IPS DF 19.7 (cell line): ENCODE measurements at places on chromosomes 3 and 15.

GRCh38 chr3:127492426-127492825 is 98.1 kb downstream of the TPRA1 start:
- DNase-seq, result no peak

DNA sequence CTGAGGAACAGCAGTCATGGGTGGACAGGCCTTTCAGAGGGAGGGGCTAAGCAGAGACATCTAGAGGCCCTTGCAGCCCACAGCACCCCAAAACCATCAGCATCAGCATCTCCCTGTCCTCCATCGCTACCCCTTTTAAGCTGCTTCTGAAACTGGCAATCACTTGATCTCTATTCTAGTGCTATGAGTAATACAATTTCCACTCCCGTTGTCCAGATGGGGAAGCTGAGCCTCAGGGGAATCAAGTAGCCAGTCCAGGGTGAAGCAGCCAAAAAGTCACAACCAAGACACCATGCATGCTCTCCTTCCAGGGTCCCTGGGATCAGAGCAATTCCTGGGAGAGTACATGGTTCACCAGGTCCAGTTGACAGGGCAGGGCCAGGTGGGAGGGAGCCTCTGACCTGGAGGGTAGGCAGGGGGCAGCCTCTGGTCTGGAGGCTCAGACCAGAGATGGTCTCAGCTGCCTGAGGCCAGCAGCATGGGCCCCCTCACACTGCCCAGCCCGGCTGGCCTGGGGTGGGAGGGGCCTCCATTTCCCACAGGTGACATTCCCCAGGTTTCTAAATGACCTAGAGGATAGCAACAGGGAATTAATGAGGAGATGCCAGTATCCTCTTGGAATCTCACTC is 30.0 kb downstream of the KLHL25 start:
- no peak for DNase-seq

DNA sequence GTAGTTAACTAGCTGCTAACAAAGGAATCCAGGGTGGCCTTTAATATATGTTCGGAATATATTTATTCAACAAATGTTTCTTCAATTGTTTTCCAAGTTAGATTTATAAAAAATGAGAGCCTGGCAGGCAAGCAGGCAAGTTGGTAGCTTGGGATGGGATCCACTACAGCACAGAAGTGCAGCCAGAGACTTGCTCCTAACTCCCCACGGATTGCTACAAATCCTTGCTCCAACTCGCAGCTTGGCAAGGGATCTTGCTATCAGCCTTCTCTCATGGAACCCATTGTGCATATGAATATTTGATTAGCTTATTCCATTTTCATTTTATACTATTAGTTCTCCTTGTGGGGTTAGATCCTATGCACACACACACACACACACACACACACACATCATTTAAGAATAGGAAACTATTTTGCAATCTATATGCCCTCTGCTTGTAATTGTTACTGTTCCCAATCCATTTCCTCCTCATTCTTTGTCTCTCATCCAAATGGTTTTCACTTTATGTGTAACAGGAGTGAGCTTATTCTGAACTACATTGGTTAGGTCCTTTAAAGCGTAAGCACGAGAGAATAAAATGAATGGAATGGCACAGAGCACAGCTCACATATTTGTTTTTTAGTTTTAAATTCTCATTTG is 505.6 kb downstream of the LPP start:
- DNase-seq, result no peak

GRCh38 chr3:70947579-70947978 is 635.1 kb upstream of the MDFIC2 start:
- DNase-seq, result no peak

DNA sequence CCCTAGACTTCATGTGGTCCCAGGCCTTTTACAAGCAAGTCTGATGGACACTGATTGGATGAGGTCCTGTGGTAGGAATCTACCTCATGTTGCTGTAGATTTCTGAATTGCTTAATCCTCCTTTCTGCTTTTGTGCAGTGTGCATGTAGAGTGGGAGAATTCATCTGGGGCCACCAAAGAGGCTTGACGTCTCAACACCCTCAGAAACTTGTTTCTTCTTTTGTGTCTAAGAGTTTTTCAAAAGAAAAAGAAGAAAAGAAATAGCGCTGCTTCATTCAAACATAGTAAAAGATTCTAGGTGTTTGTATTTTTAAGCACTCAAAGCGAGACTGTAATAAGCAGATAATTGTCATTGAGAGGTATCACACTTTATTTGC is 46.2 kb downstream of the NR1D2 start:
- no peak for DNase-seq

- DNase-seq, result no peak
Measured at GRCh38 chr15:90062462-90062932, 39.8 kb downstream of the IDH2 start.

GRCh38 chr3:38644016-38644661 is 5.3 kb downstream of the SCN5A start:
- no peak for DNase-seq

DNA sequence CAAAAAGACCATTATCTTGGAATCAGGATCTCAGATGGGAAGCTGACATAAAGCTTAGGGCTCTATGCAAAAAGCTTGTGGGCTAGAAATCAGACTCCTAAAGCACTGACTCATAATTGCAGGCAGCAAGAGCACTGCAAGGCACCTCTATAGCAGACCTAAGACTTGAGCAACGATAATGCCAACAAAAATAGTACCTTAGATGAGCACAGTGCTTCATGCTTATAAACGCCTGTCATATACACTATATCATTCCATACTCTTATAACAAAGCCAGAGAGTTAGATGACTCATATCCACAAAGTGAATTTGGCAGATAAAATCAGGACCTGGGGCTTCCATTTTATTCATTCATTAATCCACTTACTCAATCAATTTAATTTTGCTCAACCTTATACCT is 560.8 kb downstream of the MCTP2 start:
- DNase-seq, result no peak

DNA sequence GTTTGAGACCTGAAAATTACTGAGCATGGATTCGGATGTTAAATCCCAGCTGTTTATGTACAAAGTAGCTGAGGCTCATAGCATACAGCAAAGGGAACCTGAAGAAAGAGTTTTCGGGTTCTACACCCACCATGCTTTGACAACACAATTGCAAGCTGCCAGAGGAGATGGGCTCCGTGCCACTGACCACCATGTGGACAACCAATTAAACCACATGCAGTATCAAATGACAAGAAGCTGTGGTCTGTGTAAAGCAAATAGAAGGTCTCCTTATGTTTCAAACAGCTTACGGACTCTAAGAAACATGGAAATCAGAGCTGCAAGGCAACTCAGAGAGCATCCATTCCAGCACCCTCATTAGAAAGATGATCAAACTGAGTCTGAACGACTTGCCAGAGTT is 12.9 kb downstream of the GABRB3 start:
- DNase-seq, result no peak

- DNase-seq, result no peak
Measured at GRCh38 chr3:161035711-161036110, 69.4 kb downstream of the B3GALNT1 start.

DNA sequence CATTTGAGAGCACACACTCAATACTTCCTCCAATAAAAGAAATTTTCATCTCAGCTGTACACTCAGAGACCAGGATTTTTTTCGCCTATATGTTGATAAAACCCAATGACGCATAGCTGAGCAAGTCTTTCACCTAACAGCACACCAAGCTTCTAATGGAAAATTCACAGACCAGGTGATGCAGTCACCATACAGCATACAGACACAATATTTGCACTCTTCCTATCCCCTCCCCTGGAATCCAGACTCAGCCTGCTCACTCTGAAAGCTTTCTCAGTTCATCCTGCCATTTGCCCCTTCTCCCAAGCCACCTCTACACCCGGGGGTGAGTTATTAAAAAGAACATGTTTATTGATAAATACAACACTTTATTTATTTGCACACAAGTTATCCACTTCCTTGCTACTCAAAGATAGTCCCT is 1.7 kb downstream of the TBC1D5 start:
- no peak for DNase-seq

GRCh38 chr15:70236341-70237086 is 138.8 kb upstream of the TLE3 start:
- no peak for DNase-seq

GRCh38 chr3:157306502-157306901 is 130.1 kb upstream of the PTX3 start:
- no peak for DNase-seq

GRCh38 chr3:57746156-57747010 is 9.7 kb upstream of the SLMAP start:
- DNase-seq, result no peak

DNA sequence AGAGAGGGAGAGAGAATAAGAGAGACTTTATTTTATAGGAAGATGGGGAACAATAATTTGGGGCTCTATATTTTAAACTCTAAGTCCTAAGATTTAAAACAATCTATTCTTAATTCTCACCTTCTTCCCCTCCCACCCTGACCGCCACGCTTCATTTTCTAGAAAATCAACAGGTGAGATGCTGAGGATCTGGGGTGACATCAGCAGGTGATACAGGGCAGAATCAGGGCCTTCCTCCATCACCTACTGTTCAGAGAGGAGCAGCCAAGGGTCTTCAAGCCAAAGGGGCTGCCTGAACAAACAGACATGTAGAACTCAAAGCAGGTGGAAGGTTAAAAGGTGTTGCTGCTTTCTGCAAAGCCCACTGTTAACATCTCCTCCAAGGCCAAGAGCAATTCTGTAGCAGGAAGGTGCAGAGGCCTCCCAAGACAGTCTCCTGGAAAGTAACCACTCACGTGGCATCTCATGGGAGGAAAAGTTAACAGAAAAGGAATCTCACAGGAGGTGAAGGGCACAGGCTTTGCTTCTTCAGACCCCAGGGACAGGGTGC is 183.6 kb upstream of the TLE3 start:
- no peak for DNase-seq

DNA sequence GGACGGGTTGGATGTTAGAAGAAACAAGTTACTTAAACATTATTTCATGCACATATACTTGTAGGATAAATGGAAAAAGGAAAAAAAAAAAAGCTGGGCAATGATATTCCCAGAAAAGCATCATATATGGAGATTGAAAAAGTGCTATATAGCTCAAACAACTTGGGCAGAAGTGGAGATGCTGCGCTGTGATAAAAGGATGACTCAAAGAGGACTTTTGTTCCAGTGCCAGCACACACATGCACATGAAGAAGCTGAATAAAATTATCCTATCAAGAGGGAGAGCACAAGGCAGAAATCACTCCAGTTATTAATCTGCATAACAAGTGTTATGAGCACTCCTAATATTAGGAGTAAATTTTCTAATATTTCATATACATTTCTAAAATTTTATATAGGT is 30.9 kb downstream of the FRMD4B start:
- DNase-seq, result no peak

DNA sequence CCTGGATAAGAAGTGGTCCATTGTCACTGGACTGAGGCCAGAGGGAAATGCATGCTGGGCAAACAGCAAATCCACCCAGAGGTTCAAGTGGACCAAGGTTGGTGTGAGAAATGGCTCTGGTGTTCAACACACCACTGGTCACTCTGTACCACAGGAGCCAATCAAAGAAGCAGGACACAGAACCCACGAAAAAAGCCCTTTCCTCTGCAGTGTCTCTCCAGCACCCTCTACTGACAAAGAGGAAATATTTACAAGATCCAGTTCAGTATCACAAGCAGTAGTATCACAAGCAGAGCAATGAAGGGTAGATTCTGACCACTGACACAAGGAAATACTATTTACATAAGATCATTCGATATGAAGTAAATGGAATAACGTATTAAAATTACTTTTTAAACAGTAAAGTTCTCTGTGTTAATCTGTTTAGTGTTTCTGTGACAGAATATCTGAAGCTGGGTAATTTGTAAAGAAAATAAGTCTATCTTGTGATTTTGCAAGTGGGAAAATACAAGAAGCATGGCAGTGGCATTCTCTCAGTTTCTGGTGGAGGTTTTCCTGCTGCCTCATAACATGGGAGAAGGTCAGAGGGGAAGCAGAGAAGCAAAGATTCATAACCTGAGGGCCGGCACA is 390.7 kb downstream of the EFHB start:
- peak; percentile 33 for DNase-seq
